ENCODE measurements at places on chromosomes 12 and 14.

GRCh38 chr12:84922693-84923092 lies 10.1 kb upstream of the SLC6A15 start:
- DNase-seq, result no peak

DNA sequence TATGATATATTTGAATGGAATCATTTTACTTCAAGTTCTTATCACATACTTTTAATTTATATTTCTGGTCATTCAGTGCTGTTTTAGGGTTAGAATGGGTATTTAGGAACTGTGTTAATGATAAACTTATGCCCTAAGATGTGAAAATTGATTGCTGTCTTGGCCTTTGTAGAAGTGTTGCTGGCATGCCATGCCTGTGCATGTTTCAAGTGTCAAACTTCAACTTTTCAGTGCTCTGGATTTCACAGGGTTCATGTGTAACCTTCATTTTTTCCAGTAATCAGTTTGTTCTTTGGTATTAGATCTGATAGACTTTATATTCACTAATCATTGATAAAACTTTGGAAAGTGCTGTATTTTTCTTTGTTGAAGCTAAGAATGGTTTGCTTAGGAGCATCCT lies 36.6 kb downstream of the YLPM1 start:
- no peak for DNase-seq

GRCh38 chr14:86279405-86279804 lies 749.5 kb downstream of the FLRT2 start:
- DNase-seq, result no peak

- DNase-seq, result no peak
Observed at GRCh38 chr12:39581592-39581991, 38.0 kb downstream of the ABCD2 start.

DNA sequence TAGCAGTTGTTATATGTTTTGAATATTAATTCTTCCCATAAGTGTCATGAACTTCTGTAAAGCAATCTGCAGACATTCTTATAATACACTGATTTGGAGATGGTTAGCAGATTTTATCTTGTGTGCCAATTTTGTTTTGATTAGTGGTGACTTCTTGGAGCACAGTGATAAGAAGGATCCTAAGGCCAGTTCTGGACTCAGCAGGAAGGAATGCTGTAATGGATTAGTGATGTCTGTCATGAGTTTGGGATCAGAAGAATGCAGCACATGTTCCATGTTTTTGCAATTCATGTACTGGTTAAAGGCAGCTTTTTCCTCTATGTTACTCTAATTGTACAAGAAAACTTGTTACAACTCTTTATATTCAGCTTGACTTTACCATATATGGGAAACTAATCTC lies 91.5 kb downstream of the UNC79 start:
- no peak for DNase-seq

GRCh38 chr14:63670692-63671091 lies 29.0 kb upstream of the WDR89 start:
- DNase-seq, result no peak

DNA sequence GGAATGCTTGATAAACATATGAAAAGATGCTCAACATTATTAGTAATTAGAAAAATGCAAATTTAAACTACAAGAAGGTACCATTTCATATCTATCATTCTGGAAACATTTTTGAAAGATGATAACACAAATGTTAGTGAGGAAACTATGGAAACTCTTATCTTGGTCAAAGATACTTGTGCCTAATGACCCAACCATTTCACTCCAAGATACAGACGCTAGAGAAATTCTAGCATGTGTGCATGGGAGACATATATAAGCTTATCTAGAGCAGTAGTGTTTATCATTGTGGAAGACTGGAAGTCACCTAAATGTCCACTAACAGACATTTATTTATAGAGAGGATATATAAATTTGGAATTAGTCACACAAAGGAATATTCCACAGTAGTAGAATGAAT lies 143.1 kb upstream of the HMGA2 start:
- no peak for DNase-seq

- no peak for DNase-seq
Observed at GRCh38 chr12:4034921-4035320, 161.7 kb upstream of the PARP11 start.

DNA sequence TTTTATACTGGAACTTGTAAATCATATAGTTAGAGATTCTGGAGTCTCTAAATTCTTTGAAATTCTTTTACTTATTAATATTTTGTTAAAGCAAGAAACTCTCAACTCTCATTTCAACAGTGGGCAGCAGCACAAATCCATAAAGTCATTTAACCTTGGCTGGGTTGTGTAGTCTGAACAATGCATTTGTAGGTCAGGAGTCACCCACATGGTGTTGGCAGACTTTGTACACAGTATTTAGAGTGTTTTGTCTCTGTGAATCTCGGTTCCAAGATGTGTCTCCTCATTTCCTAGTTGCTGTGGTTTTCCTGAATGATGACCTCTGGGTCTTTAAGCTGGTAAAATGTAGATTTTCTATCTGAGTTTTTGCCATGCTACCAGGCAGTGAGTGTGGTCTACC lies 20.8 kb upstream of the STRAP start:
- no peak for DNase-seq

DNA sequence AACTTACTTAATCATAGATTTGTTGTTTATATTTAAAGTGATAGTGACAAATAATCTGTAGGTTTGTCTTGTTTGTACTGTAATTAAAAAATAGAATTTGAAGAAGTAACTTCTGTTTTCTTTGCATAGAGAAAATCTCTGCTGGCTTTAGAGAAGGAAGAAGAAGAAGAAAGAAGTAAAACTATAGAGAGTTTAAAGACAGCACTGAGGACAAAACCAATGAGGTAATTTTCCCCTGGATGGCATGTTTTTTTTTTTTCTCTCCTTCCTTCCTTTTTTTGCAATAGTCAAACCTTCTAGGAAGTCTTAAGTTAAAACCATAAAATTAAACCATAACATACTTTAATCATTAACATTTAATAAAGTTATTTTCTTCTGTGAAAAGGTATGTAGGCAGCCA lies 131.9 kb downstream of the DAAM1 start:
- no peak for DNase-seq

- DNase-seq, result no peak
Observed at GRCh38 chr12:66932126-66932525, 253.2 kb upstream of the GRIP1 start.

DNA sequence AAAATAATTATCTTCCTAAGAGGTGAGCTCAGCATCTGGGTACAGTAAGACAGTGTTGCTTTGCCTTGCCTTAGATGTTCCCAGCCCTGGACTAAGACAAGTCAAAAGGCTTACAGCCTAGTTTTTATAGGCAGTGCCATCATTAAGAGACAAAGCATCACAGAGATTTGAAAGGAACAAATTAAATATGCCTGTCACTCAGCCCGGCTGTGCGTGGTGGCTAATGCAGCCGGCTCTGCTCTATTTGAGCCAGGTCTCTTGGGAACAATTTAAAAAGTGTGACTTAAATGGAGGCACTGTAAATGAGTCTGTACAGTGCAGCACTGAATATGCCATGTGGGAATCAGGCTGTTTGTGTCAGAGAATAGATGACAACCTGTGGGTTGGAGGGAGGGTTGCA lies 1687.4 kb upstream of the FLRT2 start:
- DNase-seq, result no peak

DNA sequence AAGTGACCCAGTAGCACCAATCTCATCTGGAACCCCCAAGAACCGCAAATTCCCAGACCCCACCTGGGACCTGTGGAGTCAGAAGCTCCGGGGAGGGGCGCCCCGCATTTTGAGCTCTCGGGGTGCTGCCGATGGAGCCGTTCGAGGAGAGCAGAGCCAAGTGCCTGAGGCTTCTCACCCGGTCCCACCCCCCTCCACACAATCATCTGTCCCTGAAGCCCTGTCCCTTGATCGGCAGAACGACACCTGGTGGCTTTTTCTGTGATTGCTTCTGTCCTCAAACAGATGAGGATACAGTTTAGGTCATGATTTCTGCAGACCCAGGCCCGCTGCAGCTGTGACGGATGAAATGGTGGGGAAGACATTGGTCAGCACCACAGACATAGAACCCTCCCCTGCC lies 74.7 kb downstream of the NOC4L start:
- DNase-seq, result peak; percentile 53

GRCh38 chr14:32578181-32578580 lies 249.1 kb downstream of the AKAP6 start:
- DNase-seq, result no peak

GRCh38 chr12:68943848-68944247 lies 10.9 kb upstream of the CPM start:
- DNase-seq, result no peak

DNA sequence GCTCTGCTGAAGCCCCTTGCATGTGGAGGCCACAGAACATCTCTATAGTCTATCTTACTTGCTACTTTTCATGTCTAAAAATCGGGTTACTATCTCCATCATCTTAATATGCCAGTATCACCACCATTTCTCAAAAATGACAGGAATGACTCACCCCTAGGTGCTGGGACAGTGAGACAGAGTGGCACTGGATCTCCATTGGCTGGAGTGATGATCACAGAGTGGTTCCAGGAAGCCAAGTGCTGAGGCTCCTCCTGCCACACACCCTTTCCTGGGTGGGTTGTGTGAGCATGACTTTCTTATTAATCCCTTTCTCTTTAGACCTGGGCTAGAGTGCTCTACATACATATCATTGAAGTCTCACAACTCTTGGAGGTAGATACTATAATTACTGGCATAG lies 3.3 kb upstream of the ASCL1 start:
- DNase-seq, result no peak

GRCh38 chr12:124863416-124864325 lies at the start of gene SCARB1:
Gene SCARB1 (minus strand): TSS chr12:124863864. CDS start chr12:124863720, 144 bp downstream.
- DNase-seq, result peak; percentile 92

DNA sequence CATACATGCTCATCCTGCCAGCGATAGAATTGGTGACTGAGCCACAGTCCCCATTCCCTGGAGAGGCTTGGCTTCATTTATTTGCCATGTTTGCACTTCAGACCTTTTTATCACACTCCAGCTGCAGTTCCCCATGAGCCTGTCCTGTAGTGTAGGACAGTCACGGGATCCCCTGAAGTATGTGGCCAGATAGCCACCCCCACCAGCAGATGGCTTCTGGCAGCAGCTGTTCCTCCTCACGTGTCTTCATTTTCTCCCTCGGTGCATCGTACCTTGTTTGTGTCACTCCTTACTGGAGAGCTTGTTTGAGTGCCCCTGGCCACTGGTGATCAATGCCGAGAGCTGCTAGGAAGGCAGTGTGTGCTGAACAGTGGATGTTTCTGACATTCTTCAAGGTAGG lies 40.2 kb downstream of the UBE3B start:
- no peak for DNase-seq

DNA sequence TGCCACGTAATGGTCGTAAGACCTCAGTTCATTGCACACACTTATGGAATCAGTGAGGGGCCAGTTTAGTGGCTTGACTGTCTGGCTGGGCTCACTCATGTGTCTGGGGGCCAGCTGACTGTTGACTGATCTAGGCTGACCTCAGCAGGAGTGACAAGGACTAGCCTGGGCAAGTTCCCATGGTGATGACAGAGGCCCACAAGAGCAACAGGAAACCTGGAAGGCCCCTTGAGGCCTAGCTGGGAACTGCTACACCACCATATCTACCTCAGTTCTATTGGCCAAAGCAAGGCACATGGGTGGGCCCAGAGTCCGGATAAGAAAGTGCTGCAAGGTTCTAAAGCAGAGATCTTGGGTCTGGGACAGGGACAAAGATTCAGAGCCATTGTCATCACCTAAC lies 21.3 kb upstream of the RFLNA start:
- no peak for DNase-seq

GRCh38 chr12:103817791-103818190 lies 23.2 kb downstream of the NT5DC3 start:
- no peak for DNase-seq

DNA sequence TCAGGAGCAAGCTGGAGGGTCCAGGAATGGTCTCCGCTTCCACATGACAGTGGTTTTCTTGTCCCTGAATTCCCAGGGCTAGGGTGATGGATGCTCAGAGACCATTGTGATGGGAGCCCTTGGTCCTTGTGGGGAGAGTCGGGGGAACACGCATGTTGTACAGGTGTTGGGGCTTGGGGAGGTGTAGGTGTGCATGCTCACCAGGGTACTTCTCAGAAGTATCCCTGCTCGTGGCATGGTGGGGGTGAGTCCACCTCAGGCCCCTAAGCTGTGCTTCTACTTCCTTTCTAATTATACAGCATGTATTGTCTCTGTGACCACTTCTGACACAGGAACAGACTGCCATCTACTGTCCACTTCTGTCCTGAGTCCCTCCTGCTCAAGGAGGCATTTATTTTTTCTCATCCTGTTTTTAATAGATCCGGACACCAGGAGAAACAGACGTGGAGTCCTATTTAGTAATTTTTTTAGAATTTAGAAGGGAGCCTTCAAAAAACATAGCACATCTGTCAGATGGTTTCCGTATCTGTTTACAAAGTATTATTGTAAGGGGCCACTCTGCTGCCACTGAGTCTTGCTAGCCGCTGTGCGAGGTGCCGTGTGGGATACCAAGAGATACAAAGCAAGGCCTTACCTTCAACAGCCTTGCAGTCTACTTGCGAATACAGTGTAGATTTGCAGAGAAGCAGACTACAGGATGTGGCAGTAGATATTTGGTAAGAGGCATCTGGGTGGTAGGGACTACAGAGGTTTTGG lies 10.5 kb downstream of the NTF3 start:
- DNase-seq, result no peak

Data from upper lobe of right lung (tissue), 1 donor.